ENCODE measurements at places on chromosomes 13 and 19.

DNA sequence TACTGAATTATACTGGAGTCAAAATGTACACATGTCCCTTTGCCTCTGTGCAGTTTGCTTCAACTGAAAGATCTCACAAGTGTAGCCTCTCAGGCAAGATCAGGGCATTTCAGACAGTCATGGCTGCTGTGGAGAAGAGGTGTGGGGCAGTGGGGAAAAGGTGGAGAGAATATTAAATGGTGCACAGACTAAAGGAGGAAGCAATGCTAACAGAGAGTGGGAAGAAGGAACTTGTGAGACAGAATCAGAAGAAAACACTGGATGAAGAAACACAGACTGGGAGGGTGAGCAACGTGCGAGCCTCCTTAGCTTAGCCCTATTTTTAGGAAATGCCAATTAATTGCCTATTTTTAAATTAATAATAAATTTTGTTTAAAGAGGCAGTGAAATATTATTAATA is 49.6 kb upstream of the RAP2A start:
- no peak for DNase-seq

- DNase-seq: no peak
These were observed 13.8 kb upstream of the MEIS3 start for GRCh38 chr19:47433121-47433520.

GRCh38 chr13:75978818-75979217 is 342.7 kb downstream of the LMO7 start:
- DNase-seq: no peak

DNA sequence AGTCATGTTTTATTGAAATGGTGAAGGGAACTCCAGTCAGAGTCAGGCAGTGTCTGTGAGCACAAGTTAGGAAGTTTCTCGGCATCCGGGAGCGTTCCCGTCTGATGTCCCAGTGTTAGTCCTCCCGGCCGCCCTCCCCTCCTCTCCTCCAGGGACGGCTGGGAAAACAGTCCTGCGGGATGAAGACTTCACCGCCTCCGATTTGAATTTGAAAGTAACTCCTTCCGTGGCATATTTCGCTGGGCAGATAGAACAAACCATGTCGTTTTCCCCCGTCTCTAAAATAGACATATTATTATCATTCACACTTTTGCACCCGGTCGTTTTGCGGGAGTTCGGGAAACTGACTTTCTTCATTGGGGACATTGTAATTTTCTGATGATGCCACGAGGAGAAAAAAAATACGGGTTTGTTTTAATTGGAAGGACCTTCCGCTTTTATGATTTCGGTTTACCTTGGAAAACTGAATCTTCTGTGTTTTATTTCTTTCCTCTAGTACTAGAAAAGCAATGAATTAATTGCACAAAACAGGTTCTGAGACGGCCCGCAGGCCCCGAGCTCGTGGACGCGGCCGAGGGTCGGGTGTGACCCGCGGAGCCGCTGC is 76.6 kb downstream of the ZIC5 start:
- no peak for DNase-seq

GRCh38 chr19:17095141-17095919 is 19.8 kb downstream of the MYO9B start:
- DNase-seq: no peak

- no peak for DNase-seq
These were observed 48.2 kb downstream of the DPY19L3 start for GRCh38 chr19:32453736-32454135.

DNA sequence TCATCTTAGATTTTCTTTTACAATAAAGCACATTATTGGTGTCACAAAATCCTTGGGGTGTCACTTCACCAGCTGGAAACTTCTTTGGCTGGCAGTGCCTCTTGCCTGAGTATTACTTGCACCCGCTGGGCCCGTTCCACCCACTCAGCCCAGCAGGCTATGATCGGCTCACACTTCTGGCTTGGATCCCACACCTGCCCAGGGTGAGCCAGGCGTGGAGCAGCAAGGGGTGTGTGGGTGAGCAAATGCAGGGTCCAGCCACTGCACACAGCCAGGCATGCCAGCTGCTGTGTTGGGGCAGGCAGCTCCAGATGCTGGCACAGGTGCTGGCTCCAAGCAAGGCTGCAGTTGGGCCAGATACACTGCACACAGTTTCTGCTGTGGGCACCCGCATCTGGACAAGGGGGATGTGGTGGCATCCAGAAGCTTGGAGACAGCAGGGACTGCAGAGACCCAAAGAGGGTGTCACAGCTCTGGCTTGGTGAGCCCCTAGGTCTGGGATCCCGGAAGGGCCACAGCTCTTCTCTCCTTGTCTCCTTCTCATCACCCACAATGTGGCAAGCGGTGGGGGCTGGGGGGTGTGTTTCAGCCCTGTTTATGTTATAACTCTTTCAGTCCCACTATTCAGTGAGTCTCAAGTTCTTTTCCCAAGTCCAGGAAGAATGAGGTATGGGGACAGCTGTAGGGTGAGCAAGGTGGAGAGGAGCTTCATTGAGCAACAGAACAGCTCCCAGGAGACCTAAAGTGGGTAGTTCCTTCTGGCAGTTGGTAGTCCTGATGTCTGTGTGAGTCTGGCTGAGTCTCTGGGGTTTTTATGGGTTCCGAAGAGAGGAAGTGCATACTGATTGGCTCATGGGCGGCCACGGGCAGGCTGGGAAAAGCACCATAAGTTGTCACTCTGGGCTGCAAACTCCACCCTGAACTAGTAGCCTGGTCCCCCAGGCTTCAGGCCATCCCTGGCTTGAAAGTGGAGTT is 25.3 kb upstream of the TBC1D4 start:
- DNase-seq: no peak

GRCh38 chr13:114259974-114260373 is 21.4 kb upstream of the UPF3A start:
- DNase-seq: no peak

DNA sequence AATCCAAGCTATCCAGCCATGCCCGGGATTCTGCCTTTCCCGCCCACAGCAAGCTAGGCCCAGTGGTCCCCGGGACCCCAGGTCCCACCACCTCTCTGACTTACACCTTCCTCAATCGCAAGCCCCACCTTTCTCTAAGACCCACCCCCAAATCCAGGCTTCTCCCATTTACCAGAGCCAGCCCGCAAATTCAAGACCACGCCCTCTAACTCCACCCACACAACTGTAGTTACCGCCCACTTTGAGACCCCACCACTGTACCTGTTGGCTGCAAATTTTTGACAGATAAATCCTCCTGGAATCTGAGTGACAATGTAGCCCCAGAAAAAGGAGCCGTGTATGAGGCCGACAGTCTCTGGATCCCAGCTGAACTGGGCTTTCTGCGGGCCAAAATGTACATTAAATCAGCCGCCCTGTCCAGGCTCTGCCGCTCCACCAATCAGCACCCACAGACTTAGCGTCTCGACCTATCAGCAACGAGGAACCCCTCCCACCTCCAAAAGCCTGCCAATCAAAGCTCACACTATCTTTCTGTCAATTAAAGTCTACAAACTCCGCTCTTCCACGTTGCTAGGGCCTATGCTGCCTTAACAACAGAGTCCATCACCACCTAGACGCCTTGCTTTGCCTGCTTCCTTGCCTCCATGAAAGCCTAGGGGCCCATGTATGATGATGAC is 6.3 kb downstream of the SLC17A7 start:
- no peak for DNase-seq

GRCh38 chr19:29002336-29002735 is 210.6 kb downstream of the UQCRFS1 start:
- DNase-seq: no peak

DNA sequence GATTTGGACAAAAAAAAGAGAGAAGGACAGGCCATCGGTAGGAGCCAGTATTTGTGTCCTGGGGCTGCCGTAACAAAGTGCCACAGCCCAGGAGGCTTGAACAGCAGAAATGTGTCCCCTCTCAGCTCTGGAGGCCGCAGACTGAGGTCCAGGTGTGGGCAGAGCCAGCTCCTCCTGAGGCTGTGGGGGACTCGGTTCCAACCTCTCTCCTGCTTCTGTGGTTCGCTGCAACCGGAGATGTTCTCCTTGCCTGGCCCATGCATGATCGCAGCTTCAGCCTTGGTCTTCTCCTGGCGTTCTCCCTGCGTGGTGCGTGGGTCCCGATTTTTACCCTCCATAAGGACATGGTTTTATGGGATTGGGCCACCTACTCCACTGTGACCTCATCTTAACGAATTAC is 85.9 kb upstream of the SOX1 start:
- DNase-seq: no peak

- DNase-seq: no peak
These were observed 22.5 kb upstream of the C19orf12 start for GRCh38 chr19:29737461-29738000.

DNA sequence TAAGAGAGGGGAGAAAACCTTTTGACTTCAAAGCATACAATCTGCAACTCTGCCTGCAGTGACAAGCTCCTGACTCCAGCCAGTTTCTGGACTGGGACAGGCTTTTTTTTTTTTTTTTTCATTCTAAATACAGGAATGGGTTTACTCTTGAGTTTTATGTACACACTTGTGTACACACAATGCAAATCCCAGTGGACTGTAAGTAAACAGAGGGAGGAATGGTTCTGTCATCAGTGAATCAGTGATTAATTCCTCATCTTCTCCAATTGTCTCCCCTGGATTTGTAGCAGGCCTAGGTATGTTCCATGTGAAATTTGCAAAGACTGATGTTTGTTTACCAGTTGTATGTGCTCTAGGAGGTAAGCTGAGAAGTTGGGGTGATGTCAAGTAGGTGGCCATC is 184.8 kb downstream of the SHISA2 start:
- no peak for DNase-seq
